Caki2 (cell line): ENCODE measurements at places on chromosomes 5 and 9.

- DNase-seq, result no peak
These were observed 103.0 kb upstream of the MAMDC2 start for GRCh38 chr9:69940674-69941073.

DNA sequence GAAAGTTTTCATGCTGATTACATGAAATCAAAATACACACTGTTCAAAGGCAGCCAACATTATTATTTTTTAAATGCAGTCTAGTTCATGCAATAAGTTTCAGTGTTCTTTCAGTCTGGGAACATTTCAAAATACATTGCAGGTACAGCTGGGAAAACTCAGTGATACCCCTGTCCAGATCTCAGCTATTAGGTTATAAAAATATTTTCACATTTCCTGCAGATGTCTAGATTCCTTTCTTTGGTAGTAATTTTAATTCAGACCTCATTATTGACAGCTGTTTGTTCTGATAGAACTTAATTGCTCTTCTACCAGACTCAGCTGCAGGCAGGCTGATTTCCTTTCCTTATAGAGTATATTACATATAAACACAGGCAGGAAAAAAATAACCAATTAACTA, 556.8 kb upstream of the DMAC1 start:
- no peak for DNase-seq

GRCh38 chr5:119435436-119436132, 16.7 kb upstream of the HSD17B4 start:
- peak; percentile 21 for DNase-seq

DNA sequence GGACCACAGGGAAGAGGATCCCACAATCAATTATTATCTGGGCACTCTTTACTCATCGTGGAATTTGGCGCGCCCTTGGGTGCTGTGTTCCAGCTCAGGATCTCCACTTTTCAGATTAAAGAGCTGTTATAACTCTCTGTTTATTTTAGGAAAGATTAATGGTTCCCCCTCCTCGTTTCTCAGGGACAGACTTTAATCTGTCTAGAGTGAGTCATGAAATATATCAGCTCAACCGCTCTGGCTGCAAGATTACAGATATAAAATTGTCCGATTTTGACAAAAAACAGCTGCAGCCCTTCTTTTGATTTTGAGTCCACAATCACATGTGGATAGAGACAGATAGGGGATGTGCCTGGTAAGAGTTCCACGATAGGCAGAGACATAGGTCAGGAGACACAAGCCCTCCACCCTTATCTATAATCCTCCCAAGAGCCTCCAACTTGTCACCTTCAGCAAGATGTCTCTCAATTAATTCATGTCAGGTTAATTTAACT, 77.6 kb upstream of the ANKRD55 start:
- DNase-seq, result no peak

DNA sequence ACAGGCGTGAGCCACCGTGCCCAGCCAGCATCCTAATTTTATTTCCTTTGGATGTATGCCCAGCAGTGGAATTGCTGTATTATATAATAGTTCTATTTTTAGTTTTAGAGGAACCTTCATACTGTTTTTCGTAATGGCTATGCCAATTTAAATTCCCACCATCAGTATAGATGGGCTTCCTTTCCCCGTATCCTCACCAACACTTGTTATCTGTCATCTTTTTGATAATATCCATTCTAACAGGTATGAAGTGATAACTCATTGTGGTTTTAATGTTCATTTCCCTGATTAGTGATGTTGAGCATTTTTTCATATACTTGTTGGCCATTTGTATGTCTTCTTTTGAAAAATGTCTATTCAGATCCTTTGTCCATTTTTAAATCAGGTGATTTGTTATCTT, 13.0 kb downstream of the F2R start:
- DNase-seq, result no peak

- DNase-seq, result no peak
These were observed 141.8 kb upstream of the MAST4 start for GRCh38 chr5:66454186-66455078.

DNA sequence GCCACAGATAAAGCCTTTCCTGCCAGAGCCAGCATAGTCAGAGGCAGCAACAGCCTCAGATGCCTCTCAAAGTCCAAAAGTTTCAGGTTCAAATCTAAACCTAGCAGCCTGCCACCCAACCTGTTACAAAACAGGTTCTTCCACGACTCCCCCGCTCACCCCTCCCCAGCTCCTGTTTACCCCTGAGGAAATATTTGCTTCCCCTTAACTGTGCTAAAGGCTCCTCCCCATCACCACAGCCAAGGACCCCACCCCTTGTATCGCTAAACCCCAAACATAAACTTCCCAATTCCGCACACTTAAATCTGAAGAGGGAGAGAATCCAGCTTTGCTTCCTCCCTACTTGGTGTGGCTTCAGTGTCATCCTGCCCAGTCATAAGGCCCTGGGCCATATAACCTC, 15.4 kb upstream of the VDAC1 start:
- no peak for DNase-seq

- DNase-seq, result no peak
These were observed 71.0 kb upstream of the SLC1A3 start for GRCh38 chr5:36535378-36535777.

DNA sequence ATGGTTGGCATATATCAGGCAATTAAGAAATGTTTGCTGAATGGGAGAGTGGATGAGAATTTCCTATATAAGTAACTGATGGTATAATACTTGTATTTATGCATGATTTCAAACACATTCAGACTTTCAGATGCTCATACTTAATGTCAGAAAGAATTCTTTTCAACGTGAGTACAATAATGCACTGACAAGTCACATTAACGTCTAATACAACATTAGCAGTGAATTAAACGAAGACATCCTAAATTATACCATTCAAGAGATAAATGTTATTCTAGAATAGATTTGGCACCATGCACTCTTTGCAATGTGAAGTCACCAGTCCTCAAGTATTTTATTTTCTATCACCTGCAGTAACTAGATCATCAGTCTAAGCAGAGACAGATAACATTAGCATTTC, 712.9 kb downstream of the TLE1 start:
- no peak for DNase-seq

- DNase-seq, result no peak
These were observed 713.4 kb upstream of the PTPRD start for GRCh38 chr9:11326231-11326630.

GRCh38 chr5:11429254-11429653, 475.0 kb downstream of the CTNND2 start:
- no peak for DNase-seq

DNA sequence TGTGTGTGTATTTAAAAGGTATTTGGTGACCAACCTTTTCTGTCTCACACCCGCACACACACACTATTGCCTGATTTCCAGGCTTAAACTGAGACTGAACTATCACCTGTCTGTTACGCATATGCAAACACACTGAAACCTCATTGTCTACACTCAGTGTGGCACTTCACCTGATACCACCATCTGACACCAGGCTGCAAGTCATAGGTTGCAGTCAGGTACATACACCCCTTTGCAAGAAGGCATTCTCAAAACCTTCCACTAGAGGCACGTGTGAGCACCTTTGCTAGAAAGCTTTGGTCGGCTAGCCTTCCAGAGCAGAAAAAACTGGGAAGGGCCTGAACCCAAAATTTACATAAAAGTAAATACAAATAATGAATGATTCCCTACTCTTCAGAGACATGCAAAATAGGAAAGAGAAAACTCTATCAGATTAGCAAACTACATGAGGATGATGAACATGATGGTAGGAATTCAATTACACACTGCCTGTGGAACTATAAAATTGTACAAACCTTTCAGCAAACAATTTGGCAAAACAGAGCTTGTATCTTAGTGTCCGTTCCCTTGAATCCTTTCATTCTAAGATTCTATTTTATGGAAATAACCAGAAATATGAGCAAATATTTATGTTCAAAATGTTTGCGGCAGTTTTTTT, 5.9 kb upstream of the FOXD1 start:
- DNase-seq, result peak; percentile 58

DNA sequence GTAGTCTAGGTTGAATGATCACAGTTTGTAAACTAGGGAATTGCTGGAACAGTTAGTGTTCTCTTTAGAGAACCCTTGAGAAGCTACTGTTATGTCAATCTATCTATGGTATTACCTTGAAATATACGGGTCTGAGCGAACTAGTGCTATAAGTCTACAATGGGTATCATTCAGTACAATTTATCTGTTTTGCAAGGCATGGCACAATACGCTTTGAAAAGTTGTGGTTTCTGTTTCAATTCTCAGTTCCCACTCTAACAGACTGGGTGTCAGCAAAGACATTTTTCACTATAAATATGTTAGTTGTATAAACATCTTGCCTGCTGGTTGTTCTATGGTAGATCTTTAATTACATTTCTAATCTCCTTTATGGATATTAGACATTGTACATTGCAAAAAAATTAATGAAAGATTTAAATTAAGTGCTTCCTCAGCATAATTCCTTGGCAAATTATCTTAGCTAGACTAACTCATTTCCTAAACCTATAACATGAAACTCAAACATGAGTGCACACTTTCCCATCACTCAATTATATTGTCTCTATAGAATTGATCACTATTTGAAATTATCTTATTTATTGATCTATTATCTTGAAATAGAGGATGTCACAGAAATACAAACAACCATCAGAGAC, 24.9 kb upstream of the SLCO6A1 start:
- no peak for DNase-seq

DNA sequence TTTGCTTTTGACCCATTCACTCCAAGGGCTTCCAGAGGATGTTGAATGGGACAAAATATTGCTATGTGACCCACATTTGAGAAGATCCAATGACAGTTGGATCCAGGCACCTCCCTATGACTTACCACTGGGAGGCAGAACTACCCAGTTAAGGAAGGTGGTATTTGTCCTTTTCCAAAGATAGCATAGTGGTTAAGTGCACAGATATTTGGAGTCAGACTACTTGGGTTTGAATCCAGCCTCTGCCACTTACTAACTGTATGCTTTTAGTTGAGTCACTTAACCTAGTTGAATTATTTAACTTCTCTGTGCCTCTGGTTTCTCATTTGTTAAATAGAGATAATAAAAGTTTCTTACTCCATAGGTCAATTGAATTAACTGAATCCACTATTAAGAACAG, 74.5 kb upstream of the PALM2AKAP2 start:
- DNase-seq, result no peak

DNA sequence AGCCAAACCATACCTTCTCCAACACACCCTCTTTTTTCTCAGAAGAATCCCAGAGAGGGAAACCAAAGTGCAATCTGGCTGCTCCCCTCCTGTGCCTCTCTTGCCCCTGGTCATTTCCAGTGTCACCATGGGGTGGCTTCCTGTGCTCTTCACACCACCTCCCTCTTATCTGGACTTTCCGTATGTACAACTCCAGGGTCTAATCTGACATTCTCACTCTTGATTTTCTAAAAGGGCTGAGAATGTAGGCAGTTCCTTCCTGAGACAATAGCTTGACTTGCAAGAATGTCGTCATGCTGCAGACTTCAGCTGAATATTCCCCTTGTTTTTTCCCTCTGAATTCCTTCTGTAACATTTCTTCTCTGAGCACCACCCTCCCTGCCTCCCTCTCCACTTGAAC, 110.2 kb downstream of the FBXL7 start:
- DNase-seq, result no peak

- DNase-seq, result no peak
These were observed 36.7 kb upstream of the COL15A1 start for GRCh38 chr9:98907055-98907454.

DNA sequence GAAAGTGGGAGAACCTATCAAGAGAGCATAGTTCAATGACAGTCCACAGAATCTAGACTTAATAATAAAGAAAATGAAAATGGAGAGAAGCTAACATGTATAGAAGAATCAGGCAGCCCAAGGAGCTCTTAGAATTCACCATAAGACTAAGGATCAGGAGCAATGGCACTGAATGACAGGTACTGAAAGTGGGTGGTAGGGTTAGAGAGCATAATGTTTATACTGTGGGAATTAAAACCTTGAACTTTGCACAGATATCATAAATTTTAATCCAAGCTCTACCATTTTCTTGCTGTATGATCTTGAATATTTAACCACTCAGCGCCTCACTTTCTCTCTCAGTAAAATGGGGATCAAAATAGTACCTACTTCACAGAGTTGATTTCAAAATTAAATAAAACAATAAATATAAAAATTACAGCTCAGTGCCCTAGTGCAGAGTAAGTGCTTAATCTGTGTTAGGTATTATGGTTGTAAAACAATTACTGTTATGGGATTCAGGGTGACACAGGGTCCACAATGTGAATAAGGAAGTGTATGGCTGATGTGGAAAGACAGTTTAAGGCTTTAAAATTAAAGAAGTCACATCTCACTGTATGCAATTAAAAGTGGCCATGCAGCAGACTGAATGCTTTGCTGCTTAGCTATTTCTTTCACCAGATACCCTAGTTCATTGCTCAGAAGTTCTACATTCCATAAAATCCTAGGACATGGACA, 319.8 kb downstream of the HINT1 start:
- no peak for DNase-seq

DNA sequence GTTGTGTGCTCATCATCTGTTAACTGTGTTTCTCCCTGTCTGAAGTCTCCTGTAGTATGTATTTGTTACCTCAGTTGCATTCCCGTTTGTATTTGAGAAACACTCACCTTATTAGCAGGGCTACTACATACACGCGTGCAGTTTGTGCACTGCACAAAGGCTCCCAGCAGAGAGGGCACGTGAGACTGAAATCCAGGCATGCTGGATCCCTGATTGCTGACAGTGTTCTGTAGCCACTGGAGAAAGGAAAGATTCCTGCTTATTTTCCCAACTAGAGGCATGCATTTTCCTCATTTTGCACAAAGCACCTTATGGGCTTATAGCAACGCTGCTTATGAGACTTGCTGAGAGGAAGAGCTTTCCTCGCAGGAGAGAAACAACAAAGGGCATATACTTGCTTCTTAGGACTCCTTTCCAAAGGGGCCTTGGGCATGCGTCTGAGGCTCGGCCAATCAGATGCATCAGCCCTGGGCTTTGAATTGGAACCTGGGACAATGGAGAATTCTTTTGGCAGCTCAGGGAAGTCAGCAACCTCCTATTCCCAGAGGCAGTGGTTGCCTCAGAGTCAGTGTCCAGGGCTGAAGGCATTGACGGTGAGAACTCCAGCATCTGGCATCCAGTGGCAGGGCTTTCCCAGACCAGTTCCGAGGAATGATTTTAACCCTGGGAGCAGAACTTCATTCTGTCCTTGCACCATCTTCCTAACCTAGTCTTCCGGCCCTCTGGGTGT, 9.9 kb upstream of the MEGF10 start:
- no peak for DNase-seq

GRCh38 chr5:107698286-107698685, 27.5 kb upstream of the EFNA5 start:
- no peak for DNase-seq

GRCh38 chr5:154315196-154315595, 124.7 kb downstream of the GALNT10 start:
- DNase-seq, result no peak

GRCh38 chr9:135777623-135778177, 75.7 kb downstream of the KCNT1 start:
- DNase-seq, result no peak

- DNase-seq, result peak; percentile 28
These were observed 171.6 kb upstream of the PPP1R2B start for GRCh38 chr5:156678484-156678883.

DNA sequence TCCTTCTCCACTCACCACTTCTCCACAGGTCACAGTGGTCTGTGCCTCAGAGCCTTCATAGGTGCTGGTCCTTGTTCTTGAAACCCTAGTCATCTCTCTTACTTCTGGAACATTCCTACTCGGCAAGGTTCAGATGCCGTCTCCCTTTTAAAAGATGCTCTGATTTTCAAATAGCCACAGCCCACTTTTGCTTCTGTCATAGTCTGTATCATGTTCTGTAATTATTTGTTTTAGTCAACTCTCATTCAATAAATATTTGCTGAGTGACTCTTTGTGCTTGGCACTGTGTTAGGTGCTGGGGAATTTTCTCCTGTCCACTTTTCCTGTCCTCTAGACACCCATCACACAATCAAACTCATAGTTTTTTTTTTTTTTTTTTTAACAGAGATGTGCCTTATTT, 181.3 kb upstream of the IL12B start:
- no peak for DNase-seq

- DNase-seq, result no peak
These were observed 115.0 kb downstream of the PIK3R1 start for GRCh38 chr5:68330574-68330973.
